Left colon (tissue), 2 donors: ENCODE measurements at places on chromosomes 16 and 17. TPM values are rescaled to one million over a fixed set of nuclear protein-coding genes. Genes with fewer than 3 reads are reported as not detected.

- DNase-seq = no peak
Measured at GRCh38 chr17:57293077-57293476, 36.8 kb downstream of the MSI2 start.

DNA sequence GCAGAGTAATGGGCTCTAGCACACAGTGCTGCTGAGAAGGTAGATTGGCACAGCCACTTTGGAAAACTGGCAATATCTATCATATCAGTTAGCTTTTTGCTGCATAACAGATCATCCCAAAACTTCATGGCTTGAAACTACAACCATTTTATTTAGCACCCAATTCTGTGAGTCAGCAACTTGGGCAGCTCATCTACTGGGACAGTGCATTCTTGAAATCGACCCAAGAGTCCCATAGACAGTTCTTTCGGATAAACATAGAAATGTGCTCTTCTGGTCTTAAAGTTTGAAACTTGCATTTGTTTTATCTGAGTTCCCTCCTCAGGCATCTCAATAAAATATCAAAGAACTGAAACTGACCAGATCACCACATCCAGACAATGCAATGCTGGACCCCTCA is 76.7 kb downstream of the CEP112 start:
- no peak for DNase-seq

- no peak for DNase-seq
Measured at GRCh38 chr17:67615736-67616135, 102.0 kb upstream of the NOL11 start.

GRCh38 chr17:82647593-82648164 is 565 bp downstream of the WDR45B start:
- no peak for DNase-seq

Gene MFSD6L
- 5.1 TPM for total RNA-seq
